ENCODE measurements at places on chromosomes 1 and 21.

DNA sequence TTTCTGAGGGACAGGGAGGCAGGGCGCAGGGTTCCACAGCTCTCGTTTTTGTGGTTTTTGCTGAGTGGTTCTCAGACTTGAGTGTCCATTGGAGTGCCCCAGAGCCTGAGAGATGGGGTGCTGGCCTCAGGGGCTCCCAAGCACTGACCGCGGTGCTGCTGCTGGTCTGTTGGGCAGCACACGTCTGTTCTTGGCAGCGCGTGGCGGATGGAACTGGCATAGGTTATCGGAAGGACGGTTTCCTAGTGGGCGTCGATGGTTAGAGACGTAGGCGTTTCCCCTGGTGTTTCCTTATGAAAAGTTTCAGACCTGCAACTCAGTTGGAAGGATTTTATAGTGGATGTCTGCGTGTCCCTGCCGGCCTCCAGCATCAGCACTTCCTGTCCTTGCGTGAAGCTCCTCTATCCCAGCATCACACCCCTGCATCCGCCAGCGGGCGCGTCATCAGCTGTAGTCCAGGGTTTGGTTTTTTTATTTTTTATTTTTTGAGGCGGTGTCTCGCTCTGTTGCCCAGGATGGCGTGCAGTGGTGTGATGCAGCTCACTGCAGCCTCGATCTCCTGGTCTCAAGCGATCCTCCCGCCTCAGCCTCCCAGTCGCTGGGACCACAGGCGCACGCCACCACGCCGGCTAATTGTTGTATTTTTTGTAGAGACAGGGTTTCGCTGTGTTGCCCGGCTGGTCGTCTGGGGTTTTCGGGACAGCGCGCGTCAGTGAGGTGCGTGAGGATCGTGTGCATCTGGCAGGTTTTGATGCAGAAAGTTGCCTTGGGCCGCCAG, 11.8 kb downstream of the RRP1 start:
- no peak overlapping the region for H3K4me3 ChIP-seq
- H3K27me3 ChIP-seq = no peaks in the 10 kb centered on the region
- peaks cover 2% of the 10 kb centered on the region for H3K4me1 ChIP-seq
- H3K27ac ChIP-seq = no peak overlapping the region
- peaks cover 91% of the 10 kb centered on the region for H3K36me3 ChIP-seq
- no peak for DNase-seq

- H3K27me3 ChIP-seq = no peaks in the 10 kb centered on the region
- no peak overlapping the region for H3K27ac ChIP-seq
- no peak for DNase-seq
- no peak overlapping the region for H3K4me3 ChIP-seq
- peaks cover 20% of the 10 kb centered on the region for H3K36me3 ChIP-seq
These were observed 55.2 kb downstream of the BRWD1 start for GRCh38 chr21:39258207-39258606.

- no peak for DNase-seq
- H3K27ac ChIP-seq = no peak overlapping the region
- H3K36me3 ChIP-seq = no peaks in the 10 kb centered on the region
- H3K27me3 ChIP-seq = peaks cover 19% of the 10 kb centered on the region
- H3K4me3 ChIP-seq = no peak overlapping the region
These were observed 5.0 kb upstream of the FMN2 start for GRCh38 chr1:240086726-240087125.

DNA sequence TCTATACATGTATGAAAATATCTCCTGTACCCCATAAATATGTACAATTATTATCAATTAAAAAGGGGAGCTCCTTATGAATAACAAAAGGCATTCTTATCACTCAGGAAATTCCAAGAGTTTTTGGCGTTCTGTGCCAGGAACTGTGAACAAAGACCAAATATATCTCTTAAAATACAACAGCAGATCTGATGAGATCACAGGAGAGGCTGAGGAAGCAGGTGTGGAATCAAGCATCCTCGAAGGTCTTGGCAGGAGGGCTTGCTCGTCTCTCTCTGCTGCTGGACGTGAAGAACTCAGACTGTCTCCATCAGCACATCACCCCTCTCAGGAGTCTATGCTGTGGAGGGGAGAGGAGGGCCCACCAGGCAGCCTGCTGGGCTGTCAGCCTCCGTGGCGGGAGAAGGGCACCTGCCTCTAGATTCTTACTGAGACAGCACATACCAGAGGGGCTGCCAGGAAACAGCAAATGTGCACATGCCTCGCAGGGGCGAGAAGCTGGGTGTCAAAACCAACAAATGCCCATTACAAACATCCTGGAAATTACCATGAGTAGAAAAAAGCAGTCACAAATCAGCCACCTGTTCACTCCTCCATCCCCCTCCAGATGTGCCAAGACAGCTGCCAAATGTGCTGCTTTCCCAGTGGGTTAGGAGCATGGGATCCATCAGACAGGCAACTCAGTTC, 30.8 kb upstream of the FAM89A start:
- H3K27ac ChIP-seq = no peak overlapping the region
- H3K4me3 ChIP-seq = no peak overlapping the region
- no peak for DNase-seq
- peaks cover 3% of the 10 kb centered on the region for H3K4me1 ChIP-seq

DNA sequence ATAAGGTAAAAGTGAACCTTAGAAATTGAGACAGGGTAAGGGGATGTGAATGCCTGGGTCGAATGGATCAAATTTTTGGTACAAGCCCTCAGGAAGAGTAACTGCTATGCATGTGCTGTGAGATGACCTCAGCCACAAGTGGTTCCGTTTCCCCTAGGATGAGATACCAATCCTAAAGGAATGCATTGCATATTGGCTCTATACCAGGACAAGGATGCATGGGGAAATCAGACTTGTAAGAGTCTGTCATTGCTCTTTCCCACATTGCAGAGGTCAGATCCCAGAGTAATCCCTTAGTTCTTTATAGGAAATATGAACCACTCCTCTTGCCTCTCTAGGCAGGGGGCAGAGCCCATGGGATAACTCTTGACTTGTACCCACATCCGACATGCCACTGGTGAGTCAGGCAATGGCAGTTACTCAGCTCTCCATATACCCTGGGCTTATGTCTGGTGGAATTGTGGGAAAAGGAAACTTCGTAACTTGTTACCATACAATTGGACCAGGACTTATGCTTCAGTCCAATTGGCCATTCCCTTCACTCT, 428.3 kb upstream of the ZRANB2 start:
- H3K27ac ChIP-seq = no peak overlapping the region
- no peaks in the 10 kb centered on the region for H3K27me3 ChIP-seq
- no peaks in the 10 kb centered on the region for H3K4me1 ChIP-seq
- no peak overlapping the region for H3K4me3 ChIP-seq

DNA sequence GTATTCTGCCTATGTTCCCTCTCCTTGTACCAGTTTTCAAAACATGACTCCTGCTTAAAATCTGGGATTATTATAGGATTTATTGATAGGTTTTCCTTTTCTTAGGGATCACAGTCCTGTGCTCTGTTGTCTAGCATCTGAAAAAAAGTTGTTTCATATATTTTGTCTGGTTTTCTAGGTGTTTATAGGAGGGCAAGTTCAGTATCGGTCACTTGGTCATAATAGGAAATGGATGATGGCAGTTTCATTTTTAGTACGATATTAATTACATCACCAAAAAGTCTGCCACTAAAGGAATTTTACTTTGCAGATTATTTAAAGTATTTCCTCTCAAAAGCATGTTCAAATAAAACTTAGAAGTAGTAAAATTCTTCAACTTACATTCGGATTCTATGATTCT, 94.4 kb downstream of the RASAL2 start:
- DNase-seq = no peak
- no peaks in the 10 kb centered on the region for H3K36me3 ChIP-seq
- H3K27me3 ChIP-seq = no peaks in the 10 kb centered on the region
- H3K4me1 ChIP-seq = peaks cover 4% of the 10 kb centered on the region
- H3K4me3 ChIP-seq = no peak overlapping the region

DNA sequence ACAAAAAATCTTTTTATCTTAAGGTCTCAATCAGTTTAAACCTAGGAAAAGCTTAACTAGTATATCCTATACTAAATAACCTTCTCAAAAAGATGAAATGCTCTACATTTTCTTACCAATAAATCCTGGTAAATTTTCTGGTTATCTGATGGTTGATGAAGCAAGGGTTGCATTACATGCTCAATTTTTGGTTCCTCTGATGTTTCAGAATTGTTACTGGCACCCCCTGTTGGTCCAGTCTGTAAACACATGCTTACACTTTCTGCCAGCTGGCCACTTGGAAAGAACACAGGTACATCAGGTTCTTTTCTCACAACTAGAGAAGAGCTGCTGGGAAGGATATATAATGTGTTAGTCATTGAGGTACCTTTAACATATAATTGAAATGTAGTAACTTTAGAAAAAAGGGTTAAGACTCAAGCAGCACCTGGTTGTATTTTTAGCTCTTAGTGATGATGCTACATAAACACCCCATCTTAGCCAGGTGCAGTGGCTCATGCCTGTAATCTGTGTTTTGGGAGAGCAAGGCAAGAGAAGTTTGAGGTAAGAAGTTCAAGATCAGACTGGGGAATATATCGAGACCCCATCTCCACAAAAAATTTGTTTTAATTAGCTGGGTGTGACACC, 30.9 kb upstream of the TAL1 start:
- H3K36me3 ChIP-seq = peaks cover 9% of the 10 kb centered on the region
- H3K4me1 ChIP-seq = no peaks in the 10 kb centered on the region
- peak; percentile 51 for DNase-seq
- H3K27ac ChIP-seq = no peak overlapping the region

DNA sequence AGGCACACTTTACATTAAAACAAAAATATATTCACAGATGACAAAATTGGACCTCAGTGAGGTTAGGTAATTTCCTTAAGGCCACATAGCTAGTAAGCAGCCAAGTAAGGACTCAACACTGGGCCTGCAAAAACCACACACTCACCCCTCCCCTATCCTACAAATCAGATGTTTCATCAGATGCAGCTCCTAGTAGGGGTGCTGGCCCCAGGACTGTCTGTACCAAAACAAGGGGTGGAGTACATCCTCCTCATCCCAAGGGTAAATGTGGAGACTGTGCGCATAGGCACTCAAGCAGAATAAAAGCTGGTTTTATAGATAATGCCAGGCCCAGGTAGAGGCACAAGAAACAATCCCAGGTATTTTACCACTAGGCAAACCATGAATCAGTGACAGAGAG, 25.7 kb downstream of the URB1 start:
- H3K27ac ChIP-seq = no peak overlapping the region
- peaks cover 10% of the 10 kb centered on the region for H3K4me1 ChIP-seq
- no peak for DNase-seq
- no peaks in the 10 kb centered on the region for H3K27me3 ChIP-seq
- no peak overlapping the region for H3K4me3 ChIP-seq

DNA sequence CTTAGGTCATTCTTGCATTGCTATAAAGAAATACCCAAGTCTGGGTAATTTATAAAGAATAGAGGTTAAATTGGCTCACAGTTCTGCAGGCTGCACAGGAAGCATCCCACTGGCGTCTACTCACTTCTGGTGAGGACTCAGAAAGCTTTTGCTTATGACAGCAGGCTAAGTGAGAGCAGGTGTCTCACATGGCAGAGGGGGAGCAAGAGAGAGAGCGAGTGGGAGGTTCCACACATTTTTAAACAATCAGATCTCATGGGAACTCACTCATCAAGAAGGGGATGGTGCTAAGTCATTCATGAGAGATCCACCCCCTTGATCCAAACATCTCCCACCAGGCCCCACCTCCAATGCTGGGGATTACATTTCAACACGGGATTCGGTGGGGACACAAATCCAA, 13.6 kb upstream of the RGS4 start:
- no peak overlapping the region for H3K4me3 ChIP-seq
- no peak for DNase-seq
- no peak overlapping the region for H3K27ac ChIP-seq
- H3K4me1 ChIP-seq = no peaks in the 10 kb centered on the region

DNA sequence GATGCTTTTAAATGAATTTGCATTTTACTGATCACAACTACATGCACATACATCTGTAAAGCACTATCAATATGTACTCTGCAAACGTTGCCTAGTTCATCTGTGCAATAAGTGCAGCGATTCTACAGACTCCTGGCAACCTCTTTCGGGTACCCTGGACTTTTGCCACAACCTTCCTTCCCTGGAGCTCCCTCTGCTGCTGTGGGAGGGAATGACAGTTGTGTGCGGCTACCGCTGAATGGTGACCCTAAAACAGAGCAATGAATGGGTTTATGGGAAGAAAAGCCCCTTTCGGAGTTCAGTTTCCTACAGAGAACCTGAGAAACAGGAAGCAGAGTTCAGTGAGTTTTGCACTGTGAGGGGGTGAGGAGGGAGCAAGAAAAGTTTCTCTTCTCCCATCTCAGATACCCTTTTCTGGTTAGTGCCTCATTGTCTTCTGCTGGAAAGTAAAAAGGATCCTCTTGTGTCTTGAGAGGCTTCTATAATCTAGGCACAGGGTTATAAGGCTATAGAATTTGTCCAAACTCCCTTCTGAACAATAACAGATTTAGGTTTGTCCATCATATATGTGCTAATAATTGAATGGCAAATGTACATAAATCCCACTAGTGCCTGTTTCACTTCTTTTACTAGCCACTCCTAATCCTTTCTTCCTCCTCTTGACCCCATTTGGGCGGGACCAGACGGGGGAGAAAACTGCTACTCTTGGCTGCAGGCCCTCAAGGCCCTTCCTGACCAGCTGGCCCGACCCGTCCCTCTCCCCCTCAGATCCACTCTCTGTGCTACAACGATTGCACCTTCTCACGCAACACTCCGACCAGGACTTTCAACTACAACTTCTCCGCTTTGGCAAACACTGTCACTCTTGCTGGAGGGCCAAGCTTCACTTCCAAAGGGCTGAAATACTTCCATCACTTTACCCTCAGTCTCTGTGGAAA, 19.8 kb upstream of the SARS1 start:
- no peak overlapping the region for H3K4me3 ChIP-seq
- no peaks in the 10 kb centered on the region for H3K27me3 ChIP-seq
- peaks cover 12% of the 10 kb centered on the region for H3K4me1 ChIP-seq
- no peaks in the 10 kb centered on the region for H3K36me3 ChIP-seq
- DNase-seq = peak; percentile 39

DNA sequence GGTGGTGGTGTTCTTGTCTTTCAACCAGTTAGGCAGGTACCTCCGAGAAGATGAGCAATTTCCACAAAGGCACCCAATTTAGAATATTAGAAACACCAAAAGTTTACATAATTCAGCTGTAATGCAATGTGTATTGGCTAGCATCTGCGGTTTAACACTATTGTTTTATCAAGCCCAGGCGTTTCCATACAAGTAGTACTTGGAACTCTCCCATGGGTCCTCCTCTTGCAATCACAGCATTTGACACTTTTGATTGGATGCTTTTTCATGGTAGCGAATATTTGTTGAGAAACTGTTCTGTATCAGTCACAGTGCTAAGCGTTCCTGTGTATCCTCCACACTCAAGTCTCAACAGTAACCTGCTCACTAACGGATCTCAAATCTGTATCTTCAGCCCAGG, 20.1 kb upstream of the MAP1LC3C start:
- H3K4me1 ChIP-seq = no peaks in the 10 kb centered on the region
- no peaks in the 10 kb centered on the region for H3K36me3 ChIP-seq
- H3K27me3 ChIP-seq = no peaks in the 10 kb centered on the region
- no peak overlapping the region for H3K4me3 ChIP-seq
- no peak overlapping the region for H3K27ac ChIP-seq

DNA sequence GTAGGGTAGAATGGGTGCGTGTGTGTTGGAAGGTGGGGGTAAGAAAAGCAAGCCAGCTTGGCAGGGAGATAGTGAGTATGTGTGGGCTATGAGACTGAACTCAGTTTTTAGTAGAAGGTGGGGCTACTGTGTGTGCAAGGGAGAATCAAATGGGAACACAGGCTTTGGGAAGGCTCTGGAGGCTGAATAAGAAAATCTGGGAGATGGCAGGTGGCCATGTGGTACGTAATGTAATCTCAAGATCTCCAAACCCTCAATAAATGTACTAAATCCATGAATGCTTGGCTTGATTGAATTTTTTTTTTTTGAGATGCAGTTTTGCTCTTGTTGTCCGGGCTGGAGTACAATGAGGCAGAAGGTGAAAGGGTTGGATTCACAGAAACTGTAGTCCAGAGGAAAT, 3.5 kb upstream of the ZSCAN20 start:
- H3K4me1 ChIP-seq = peaks cover 15% of the 10 kb centered on the region
- no peak overlapping the region for H3K27ac ChIP-seq
- DNase-seq = no peak
- no peaks in the 10 kb centered on the region for H3K27me3 ChIP-seq

All from mesenchymal stem cell (in vitro differentiated cells and primary cell).